ENCODE measurements at places on chromosomes 2 and 18. TPM values are rescaled to one million over a fixed set of nuclear protein-coding genes. Genes with fewer than 3 reads are reported as not detected.
A peak's percentile ranks its signal among the peaks of the same experiment; 100 is the strongest.

- H3K4me3 ChIP-seq, result no peak overlapping the region
- H3K4me1 ChIP-seq, result peaks cover 18% of the 10 kb centered on the region
- no peak for DNase-seq
- no peak overlapping the region for H3K27ac ChIP-seq
These were observed 62.5 kb downstream of the REEP1 start for GRCh38 chr2:86274918-86275275.

- H3K4me1 ChIP-seq, result no peaks in the 10 kb centered on the region
- no peaks in the 10 kb centered on the region for H3K36me3 ChIP-seq
- DNase-seq, result no peak
- no peak overlapping the region for H3K4me3 ChIP-seq
These were observed 93.8 kb downstream of the LYPD6B start for GRCh38 chr2:149132339-149132738.

DNA sequence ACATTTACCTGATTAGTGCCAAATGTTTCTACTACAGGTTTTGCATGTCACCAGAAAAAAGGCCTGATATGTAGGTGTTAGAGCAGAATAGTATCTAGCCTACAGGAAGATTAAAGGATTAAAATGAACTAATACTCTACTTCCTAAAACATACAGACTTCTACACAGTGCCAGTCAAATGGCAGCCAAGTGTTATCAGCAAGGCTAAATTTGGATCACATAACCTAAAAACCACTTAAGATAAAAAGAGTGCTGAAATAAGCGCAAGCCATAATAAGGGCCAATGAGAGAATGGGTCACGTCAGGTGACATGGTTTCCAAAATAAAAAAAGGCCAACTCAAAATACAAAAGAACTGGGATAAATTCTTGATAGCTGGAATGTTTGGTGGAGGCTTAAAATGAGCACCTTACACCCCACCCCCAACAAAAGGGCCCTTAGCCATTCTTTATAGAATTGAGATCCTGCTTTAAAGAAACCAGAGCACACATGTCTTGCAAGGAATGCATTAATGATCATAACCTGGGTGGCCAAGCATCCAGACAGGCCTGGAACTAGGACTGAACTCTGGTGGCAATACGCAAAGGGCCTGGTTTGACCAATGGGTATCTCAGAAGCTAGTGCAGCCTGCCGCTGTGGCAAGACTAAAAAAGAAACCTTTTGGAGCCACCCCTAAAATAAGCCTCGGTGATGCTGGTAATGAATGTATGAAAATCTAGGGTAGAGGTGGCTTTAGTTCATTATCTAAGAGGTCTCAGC, 32.4 kb downstream of the IRS1 start:
- no peak for DNase-seq
- no peak overlapping the region for H3K27ac ChIP-seq
- peaks cover 14% of the 10 kb centered on the region for H3K36me3 ChIP-seq

DNA sequence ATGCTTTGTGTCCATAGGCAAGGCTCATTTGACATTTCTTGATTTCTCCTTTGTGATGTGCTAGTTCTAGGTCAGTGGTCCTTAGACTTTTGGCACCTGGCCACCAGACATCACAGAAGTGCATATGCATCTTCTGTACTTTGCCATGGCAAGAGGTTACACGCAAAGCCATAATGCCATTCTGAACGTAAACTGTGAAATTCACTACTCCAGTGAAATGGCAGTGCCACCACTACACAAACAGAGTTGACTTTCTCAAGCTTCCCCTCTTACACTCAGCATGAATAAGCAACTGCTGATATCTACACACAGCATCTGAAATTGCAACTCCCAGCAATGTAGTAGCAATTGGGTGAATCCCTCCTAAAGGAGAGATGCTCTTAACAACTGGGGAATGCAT, 729.3 kb downstream of the DPP10 start:
- H3K36me3 ChIP-seq, result no peaks in the 10 kb centered on the region
- H3K27me3 ChIP-seq, result no peaks in the 10 kb centered on the region
- H3K4me3 ChIP-seq, result no peak overlapping the region
- H3K27ac ChIP-seq, result no peak overlapping the region
- DNase-seq, result no peak

DNA sequence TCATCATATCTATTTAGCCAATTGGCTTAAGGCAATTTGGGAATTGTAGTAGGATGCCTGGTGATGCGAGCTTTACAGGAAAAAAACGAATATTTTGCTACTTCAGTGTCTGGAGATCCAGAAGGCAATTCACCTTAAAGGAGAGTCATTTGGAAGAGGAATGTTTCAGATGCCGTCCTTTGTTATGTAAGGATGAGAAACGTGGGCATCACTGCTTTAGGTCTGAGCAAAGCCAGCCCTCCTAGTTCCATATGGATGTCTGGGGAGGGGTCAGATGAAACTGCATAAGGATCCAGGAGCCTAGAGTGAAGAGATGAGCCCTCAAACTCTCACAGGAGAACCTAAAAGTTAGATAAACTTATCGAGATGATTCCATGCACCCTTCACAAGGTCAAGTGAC, 30.9 kb upstream of the DOCK10 start:
- H3K27me3 ChIP-seq, result no peaks in the 10 kb centered on the region
- no peaks in the 10 kb centered on the region for H3K36me3 ChIP-seq
- H3K4me3 ChIP-seq, result no peak overlapping the region
- no peak for DNase-seq

DNA sequence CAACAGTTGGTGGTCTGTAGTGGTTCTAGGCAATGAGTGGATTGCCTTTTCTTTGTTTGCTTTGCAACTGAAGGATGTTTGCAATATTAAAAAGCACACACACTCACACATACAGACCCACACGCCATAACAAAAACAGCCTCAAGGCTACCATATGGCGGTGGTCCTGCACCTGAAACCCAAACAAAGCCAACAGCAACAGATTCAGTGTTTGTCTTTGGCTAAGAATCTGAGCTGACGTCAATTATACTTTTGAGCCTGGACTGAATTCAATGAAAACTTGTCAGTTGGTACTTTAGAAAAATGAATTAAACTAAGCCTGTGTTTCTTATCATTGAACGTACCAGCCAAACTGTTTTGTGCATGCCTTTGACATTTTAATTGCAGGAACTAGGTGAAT, 65.0 kb upstream of the NYAP2 start:
- H3K4me1 ChIP-seq, result no peaks in the 10 kb centered on the region
- H3K27me3 ChIP-seq, result peaks cover 2% of the 10 kb centered on the region
- H3K27ac ChIP-seq, result no peak overlapping the region
- H3K4me3 ChIP-seq, result no peak overlapping the region
- H3K36me3 ChIP-seq, result no peaks in the 10 kb centered on the region

GRCh38 chr2:68188831-68189230, 31.1 kb downstream of the PNO1 start:
- no peaks in the 10 kb centered on the region for H3K27me3 ChIP-seq
- peaks cover 26% of the 10 kb centered on the region for H3K36me3 ChIP-seq
- DNase-seq, result no peak
- H3K4me1 ChIP-seq, result peaks cover 32% of the 10 kb centered on the region

GRCh38 chr2:209763106-209763505, 8.5 kb upstream of the UNC80 start:
- H3K27ac ChIP-seq, result no peak overlapping the region
- DNase-seq, result no peak
- no peak overlapping the region for H3K4me3 ChIP-seq
- no peaks in the 10 kb centered on the region for H3K36me3 ChIP-seq

DNA sequence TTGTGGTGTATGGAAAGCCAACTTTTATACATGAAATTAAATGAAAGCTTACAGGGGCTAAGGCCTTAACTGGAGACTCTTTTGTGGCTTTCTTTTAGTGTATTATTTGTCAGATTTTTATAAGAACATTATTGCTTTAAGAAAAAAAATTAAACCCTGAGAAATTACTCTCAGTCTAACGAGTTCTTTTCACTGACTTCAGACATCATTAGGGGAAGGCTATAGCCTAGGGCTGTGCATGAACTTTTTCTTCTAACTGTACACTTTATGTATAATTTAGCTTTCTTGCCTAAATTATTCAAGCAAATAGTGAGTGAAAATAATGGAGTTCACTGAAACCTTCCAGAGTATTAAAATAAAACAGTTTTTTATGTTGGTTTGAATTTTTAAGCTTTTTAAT, 151.1 kb upstream of the MEIS1 start:
- no peak for DNase-seq
- H3K4me1 ChIP-seq, result no peaks in the 10 kb centered on the region
- no peaks in the 10 kb centered on the region for H3K36me3 ChIP-seq
- no peak overlapping the region for H3K27ac ChIP-seq
- H3K27me3 ChIP-seq, result no peaks in the 10 kb centered on the region
- no peak overlapping the region for H3K4me3 ChIP-seq

GRCh38 chr2:200913654-200914053, 24.5 kb downstream of the NIF3L1 start:
- no peak overlapping the region for H3K27ac ChIP-seq
- peaks cover 4% of the 10 kb centered on the region for H3K4me1 ChIP-seq
- H3K27me3 ChIP-seq, result no peaks in the 10 kb centered on the region
- no peak overlapping the region for H3K4me3 ChIP-seq
- peaks cover 47% of the 10 kb centered on the region for H3K36me3 ChIP-seq

GRCh38 chr2:51219468-51219867, 187.5 kb upstream of the NRXN1 start:
- no peak for DNase-seq
- H3K27ac ChIP-seq, result no peak overlapping the region
- no peaks in the 10 kb centered on the region for H3K27me3 ChIP-seq
- H3K36me3 ChIP-seq, result no peaks in the 10 kb centered on the region
- no peak overlapping the region for H3K4me3 ChIP-seq

GRCh38 chr18:3468833-3469232, 18.9 kb downstream of the TGIF1 start:
- H3K27me3 ChIP-seq, result no peaks in the 10 kb centered on the region
- H3K4me1 ChIP-seq, result peaks cover 22% of the 10 kb centered on the region
- H3K4me3 ChIP-seq, result no peak overlapping the region
- H3K27ac ChIP-seq, result no peak overlapping the region
- H3K36me3 ChIP-seq, result no peaks in the 10 kb centered on the region

- no peak overlapping the region for H3K4me3 ChIP-seq
- H3K36me3 ChIP-seq, result no peaks in the 10 kb centered on the region
- H3K27ac ChIP-seq, result no peak overlapping the region
- H3K27me3 ChIP-seq, result no peaks in the 10 kb centered on the region
These were observed 7.4 kb downstream of the KLHL30 start for GRCh38 chr2:238145851-238146250.

GRCh38 chr2:28653892-28654662, 97.6 kb upstream of the PPP1CB start:
- no peaks in the 10 kb centered on the region for H3K27me3 ChIP-seq
- DNase-seq, result no peak
- peaks cover 4% of the 10 kb centered on the region for H3K36me3 ChIP-seq
- no peak overlapping the region for H3K27ac ChIP-seq

DNA sequence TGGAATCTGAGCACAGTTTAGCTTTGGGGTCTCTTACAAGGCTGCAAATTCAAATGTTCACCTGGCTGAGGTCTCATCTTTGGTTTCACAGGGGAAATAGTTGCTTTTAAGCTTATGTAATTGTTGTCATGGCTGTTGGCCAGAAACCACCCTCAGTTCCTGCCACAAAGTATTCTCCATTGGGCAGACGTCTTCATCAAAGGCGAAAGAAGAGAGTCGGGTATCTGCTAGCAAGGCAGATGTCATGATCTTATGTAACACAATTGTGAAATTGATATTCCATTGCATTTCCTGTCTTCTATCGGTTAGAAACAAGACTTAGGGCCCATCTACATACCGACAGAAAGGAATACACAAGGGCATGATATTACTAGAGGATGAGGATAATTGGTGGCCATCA, 816.2 kb downstream of the MBD2 start:
- H3K27ac ChIP-seq, result no peak overlapping the region
- H3K4me1 ChIP-seq, result no peaks in the 10 kb centered on the region
- no peak overlapping the region for H3K4me3 ChIP-seq
- no peaks in the 10 kb centered on the region for H3K27me3 ChIP-seq
- DNase-seq, result no peak

DNA sequence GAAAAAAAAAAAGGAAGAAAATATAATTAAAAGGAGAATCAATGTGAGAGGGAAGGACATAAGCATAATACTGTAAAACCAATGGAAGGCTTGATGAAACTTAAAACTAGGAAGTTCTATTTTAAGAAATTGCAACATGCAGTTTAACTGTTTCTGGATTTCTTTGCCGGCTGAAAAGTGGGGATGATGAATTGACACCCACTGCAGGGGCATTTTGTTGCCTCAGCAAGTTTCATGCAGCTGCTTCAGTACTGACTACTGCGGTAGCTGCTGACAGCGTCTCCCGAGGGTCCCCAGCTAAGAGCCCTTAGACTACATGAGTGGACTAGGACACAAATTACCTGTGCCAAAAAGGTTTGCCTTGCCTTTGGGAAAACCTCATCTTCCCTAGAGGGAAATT, 69.2 kb downstream of the B3GNT2 start:
- H3K27me3 ChIP-seq, result peaks cover 1% of the 10 kb centered on the region
- DNase-seq, result no peak
- H3K36me3 ChIP-seq, result no peaks in the 10 kb centered on the region

- peak; percentile 64 for DNase-seq
- peaks cover 81% of the 10 kb centered on the region for H3K4me1 ChIP-seq
- peak overlapping the region; percentile 88 for H3K27ac ChIP-seq
- no peaks in the 10 kb centered on the region for H3K27me3 ChIP-seq
- peaks cover 10% of the 10 kb centered on the region for H3K36me3 ChIP-seq
These were observed 58.9 kb upstream of the STK17B start for GRCh38 chr2:196230061-196230854.

GRCh38 chr18:4069183-4069582, 385.9 kb downstream of the DLGAP1 start:
- no peak overlapping the region for H3K4me3 ChIP-seq
- no peak for DNase-seq
- peaks cover 2% of the 10 kb centered on the region for H3K27me3 ChIP-seq

DNA sequence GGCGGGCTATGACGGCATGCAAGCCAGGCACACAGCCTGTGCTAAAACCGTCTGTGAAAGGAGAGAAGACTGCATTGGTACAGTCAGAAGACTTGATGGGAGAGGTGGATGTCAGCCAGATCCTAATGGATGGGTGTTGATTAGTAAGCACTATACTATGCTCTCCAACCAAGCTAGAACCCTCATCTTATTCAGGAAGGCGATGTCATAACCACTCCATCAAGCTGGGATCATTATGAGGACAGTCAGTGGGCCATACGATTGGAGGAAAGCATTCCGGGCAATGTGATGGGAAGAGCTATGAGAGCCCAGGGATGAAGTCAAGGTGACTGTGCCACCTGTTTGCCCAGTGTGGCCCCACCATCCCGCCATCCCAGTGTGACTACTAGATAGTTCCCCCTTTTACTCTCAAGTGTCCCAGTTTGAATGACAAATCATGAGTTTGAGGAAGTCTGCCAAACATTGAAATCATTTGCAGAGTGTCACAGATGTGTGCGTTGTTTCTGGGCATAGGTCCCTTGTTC, 66.4 kb downstream of the MRPS9 start:
- H3K27ac ChIP-seq, result no peak overlapping the region
- no peak overlapping the region for H3K4me3 ChIP-seq
- H3K27me3 ChIP-seq, result no peaks in the 10 kb centered on the region

- H3K27ac ChIP-seq, result no peak overlapping the region
- no peak for DNase-seq
- no peaks in the 10 kb centered on the region for H3K36me3 ChIP-seq
- H3K27me3 ChIP-seq, result no peaks in the 10 kb centered on the region
- H3K4me3 ChIP-seq, result no peak overlapping the region
These were observed 294.5 kb downstream of the CCDC178 start for GRCh38 chr18:33146014-33146413.

Gene CAPN13
- not detected for total RNA-seq

Gene DNAH7
- not detected for total RNA-seq

Gene SYT4
- total RNA-seq, result 0.20 TPM

Gene GCKR
- total RNA-seq, result not detected

Gene GATA6
- total RNA-seq, result not detected

Gene RPRM
- not detected for total RNA-seq

Gene AMER3
- not detected for total RNA-seq

Gene RGPD3
- 0.05 TPM for total RNA-seq

Gene GALNT14
- not detected for total RNA-seq

Measured in activated CD4-positive, alpha-beta memory T cell treated with anti-CD3 and anti-CD28 coated beads, Interleukin-2, amount 10 ng/mL, durations not matched to agents 7 days and 5 days (primary cell).